ENCODE measurements at places on chromosomes 6 and 20. TPM values are rescaled to one million over a fixed set of nuclear protein-coding genes. Genes with fewer than 3 reads are reported as not detected.

DNA sequence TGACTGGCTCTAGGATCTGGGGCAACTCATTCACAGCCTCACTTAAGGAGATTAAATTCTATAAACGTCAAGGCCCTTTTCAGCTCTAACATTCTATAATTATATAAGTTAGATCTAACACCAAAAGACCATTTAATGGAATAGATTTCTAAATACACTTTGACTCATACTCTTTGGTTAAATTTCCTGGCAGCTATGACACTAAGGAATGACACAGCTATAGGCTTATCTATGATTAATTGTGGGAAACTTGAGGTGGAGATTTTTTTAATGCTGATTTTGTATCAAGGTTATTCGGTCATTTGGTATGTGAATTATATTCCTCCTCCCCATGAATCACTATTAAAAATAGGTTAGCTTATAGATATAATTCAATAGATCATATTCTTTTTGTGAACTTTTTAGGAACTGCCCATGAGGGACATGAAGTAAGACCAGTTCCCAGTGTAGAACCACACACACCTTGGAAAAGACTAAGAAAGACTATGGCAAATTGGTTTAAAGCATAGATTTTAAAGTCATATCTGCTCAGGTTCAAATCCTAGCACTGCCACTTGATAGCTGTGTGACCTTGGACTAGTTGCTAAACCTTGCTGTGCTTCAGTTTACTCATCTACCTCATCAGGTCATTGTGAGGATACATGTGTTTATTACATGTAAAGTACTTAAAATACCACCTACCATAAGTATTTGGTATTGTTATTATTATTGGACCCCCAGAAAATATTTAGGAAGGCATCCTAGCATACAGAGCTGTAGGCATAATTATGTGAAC lies 116.0 kb downstream of the CRYBG1 start:
- DNase-seq: no peak

DNA sequence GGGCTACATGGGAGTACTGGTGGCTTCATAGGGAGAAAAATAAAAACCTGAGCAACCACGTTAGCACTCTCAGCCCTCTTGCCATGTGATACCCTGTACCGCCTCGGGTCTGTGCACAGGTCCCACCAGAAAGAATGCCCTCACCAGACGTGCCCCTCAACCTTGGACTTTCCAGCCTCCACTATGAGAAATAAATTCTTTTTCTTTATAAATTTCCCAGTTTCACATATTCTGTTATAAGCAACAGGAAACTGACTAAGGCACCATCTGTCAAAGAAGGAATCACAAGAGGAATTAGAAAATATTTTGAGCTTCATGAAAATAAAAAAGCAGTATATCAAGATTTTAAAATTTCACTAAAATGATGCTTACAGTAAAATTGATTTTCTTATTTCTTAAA lies 168.4 kb upstream of the BMP5 start:
- DNase-seq: no peak

GRCh38 chr20:49865559-49865958 lies 49.8 kb downstream of the SPATA2 start:
- no peak for DNase-seq

GRCh38 chr20:1711826-1712601 lies 54.4 kb upstream of the SIRPG start:
- DNase-seq: no peak

- peak; percentile 23 for DNase-seq
These were observed 39.8 kb upstream of the HBS1L start for GRCh38 chr6:135094403-135094821.

- DNase-seq: no peak
These were observed 40.2 kb upstream of the CRISP1 start for GRCh38 chr6:49906526-49906925.

GRCh38 chr6:137944793-137945498 lies 77.9 kb downstream of the TNFAIP3 start:
- DNase-seq: no peak

GRCh38 chr6:125746019-125746414 lies 3.4 kb upstream of the HEY2 start:
- no peak for DNase-seq

GRCh38 chr20:5222919-5223634 lies 93.7 kb downstream of the PROKR2 start:
- peak; percentile 56 for DNase-seq

- no peak for DNase-seq
These were observed 243.6 kb downstream of the CLIC5 start for GRCh38 chr6:45772051-45772450.

DNA sequence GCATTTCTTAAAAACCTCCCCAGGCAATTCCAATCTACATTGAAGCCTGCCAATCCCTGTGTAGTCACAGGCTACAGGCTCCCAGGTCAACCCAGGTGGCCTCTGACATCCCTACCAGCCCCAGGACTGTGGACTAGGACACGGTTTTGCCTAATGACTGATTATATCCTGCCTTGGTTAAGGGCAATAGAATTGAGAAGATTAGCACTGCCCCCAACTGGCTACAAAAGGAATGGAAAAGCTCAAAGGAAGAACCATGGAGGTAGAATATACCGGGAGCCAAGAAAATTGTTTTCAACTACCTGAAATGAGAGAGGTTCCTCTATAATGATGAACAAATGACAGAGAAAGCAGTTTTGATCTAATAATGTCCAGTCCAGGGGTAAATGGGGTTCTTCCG lies 421.1 kb upstream of the AGPAT4 start:
- no peak for DNase-seq

DNA sequence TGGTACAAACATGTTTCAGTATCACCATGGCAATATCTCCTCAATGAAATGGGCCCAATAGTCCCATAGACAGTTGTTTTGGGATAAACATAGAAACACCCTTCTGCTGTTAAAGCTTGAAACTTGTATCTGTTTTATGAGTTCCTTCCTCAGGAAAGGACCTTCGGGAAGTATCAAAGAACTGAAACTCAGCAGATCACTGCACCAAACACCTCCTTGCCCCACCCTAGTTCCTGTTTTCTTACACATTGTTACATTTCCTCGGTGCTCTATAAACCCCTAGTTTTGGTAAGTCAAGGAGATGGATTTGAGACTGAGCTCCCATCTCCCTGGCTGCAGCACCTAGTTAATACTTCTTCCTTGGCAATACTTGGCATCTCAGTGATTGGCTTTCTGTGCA lies 73.8 kb upstream of the ECI2 start:
- DNase-seq: no peak

- no peak for DNase-seq
These were observed 79.8 kb upstream of the SGK1 start for GRCh38 chr6:134397676-134398075.

GRCh38 chr20:25039697-25040437 lies 18.1 kb downstream of the ACSS1 start:
- no peak for DNase-seq

DNA sequence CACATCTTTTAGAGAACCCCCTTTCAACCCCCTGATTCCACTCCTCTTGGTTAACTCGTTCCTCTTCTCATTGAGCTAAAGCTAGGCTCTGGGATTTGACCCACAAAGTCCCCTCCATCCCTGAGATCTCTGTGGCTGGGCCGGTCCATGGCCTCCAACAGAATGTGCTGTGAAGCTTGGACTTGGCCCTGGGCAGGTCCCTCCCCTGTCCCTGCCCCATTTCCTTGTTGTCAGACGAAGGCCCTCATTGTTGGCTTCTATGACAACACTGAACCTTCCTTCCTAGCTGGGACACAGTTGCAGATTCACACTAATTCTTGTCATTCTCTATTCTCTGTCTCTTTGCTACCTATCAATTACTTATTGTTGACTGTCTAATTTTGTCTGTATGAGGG lies 156.1 kb downstream of the SYCP2 start:
- no peak for DNase-seq

DNA sequence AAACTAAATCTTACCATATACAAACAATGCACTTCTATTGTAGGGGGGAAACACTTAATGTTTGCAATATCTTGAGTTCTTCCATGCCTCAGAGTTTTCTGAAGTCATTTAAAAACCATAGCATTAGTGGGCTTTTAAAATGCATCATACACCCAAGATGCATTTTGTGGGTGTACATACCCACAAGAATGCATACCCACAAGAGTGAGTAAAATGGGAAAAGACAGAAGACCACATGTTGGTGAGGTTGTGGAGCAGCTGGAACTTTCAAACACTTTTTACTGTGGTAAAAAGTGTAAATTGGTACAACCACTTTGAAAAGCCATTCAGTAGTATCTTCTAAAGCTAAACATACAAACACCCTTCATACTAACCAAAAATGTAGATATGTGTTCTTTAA lies 57.5 kb downstream of the CYB5R4 start:
- no peak for DNase-seq

DNA sequence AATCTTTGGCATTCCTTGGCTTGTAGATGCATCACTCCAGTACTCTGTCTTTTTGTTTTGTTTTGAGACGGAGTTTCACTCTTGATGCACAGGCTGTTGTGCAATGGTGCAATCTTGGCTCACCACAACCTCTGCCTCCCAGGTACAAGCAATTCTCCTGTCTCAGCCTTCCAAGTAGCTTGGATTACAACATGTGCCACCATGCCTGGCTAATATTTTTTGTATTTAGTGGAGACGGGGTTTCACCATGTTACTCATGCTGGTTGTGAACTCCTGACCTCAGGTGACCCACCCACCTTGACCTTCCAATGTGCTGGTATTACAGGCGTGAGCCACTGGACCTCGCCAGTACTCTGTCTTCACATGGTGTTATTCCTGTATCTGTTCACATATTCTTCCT lies 35.8 kb upstream of the LGSN start:
- no peak for DNase-seq

- no peak for DNase-seq
These were observed 138.0 kb downstream of the GJA1 start for GRCh38 chr6:121573481-121573880.

DNA sequence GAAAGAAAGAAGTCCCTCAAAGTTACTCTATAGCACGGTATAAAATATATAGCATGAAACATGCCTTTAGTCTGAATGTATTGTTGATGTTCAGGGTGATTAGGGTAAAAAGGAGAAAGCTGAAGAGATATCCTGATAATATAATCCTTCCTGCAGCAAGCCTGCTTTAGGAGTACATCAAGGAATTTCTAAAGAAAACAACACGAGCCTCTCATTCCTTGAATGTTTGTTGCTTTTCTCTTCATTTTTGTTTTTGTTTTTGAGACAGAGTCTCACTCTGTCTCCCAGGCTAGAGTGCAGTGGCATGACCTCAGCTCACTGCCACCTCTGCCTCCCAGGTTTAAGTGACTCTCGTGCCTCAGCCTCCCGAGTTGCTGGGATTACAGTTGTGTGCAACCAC lies 79.1 kb downstream of the CD164 start:
- no peak for DNase-seq

DNA sequence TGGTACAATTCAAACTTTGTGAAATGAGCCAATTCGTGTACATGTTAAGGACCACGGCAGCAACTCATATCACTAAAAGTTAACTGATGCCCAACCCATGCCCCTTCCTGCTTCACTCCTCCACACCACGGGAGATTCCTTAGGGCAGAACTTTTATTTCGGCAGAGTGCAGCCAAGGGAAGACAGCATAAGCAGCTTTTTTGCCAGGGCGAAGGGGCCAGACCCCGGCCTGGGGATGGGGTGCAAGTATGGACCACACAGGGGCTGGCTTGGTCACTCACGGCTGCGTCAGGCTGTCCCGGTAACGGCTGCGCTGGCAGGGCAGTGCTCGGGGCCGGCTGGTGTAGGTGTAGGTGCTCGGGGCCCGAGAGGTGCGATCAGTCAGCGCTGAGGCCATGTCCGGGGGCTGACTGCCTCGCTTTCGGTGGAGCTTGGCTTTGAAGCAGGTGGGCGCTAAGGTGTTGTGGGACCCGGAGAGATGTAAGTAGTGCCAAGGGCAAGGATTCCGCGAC lies 792 bp downstream of the RSPH3 start:
- no peak for DNase-seq

- no peak for DNase-seq
These were observed 31.8 kb upstream of the DSN1 start for GRCh38 chr20:36805396-36805795.

DNA sequence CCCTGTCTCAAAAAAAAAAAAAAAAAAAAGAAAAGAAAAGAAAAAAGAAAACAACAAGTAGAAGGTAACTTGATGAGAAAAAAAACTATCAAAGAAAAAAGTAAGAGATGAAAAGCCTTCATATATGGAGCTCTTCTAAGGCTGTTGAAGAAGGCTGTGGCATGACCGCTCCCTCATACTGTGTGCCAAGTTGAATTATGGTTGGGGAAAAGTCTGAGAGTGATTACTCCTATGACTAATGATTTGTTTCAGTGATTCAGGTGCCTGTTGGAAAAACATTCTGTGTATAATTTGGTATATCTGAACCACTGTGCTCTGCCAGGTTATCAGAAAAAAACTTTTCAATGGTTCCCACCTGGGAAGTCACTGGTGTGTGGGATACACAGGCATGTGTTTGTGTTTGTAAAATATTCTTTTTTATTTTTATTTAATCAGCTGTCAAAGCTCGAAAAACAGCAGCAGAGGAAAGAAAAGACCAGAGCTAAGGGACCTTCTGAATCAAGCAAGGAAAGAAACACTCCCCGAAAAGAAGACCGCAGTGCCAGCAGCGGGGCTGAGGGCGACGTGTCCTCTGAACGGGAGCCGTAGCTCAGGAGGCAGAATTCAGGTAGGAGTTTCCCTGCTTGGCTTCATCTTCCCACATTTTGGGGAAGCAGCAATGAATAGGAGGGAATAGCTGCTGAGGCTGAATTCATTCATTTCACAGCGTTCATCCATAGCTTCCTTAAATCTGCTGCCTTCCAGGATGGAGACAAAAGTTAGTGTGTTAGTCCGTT lies 69.7 kb upstream of the SCP2D1 start:
- DNase-seq: no peak

- DNase-seq: no peak
These were observed 79.9 kb downstream of the TOX2 start for GRCh38 chr20:43994486-43995100.

DNA sequence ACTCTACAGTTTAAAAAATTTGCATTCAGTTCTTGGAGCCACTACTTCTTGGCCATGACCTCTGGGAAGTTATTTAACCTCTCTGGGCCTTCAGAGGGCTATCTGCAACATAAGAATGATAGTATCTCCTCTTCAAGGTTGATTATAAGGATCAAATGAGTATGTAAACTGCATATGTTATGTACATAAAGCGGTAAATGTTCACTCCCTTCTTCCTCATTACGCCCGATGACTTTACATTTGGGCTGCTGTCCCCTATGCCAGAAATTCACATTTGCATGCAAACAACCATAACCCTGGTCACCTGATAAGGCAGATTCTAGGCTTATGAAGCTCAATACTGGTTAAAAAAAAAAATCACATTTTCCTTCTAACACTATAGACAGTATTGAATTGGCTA lies 50.4 kb downstream of the ALDH5A1 start:
- DNase-seq: no peak

- no peak for DNase-seq
These were observed 6.7 kb downstream of the RWDD2A start for GRCh38 chr6:83199863-83200225.

The HAO1 gene
- not detected for total RNA-seq

The CTAGE9 gene
- total RNA-seq: not detected

The NFATC2 gene
- 29.9 TPM for total RNA-seq

The DYNLT2 gene
- 2.6 TPM for total RNA-seq

The SERPINB1 gene
- total RNA-seq: 169 TPM

The OPN5 gene
- total RNA-seq: not detected

The HLA-DQA1 gene
- total RNA-seq: not detected

The DNAH8 gene
- total RNA-seq: not detected
